Neuronal stem cell (in vitro differentiated cells): ENCODE measurements at places on chromosomes 3 and 15.
A peak's percentile ranks its signal among the peaks of the same experiment; 100 is the strongest.

- peak; percentile 94 for DNase-seq
These were observed at the start of gene EHD4 for GRCh38 chr15:41972253-41973242. EHD4 (minus strand) TSS chr15:41972557; CDS start chr15:41972494, 63 bp downstream.

- DNase-seq, result no peak
These were observed 286.3 kb upstream of the THRB start for GRCh38 chr3:24780991-24781390.

GRCh38 chr3:52167240-52167639 is 13.0 kb upstream of the POC1A start:
- no peak for DNase-seq

GRCh38 chr3:85846940-85847339 is 888.2 kb downstream of the CADM2 start:
- no peak for DNase-seq

GRCh38 chr3:195767792-195768191 is 43.9 kb downstream of the MUC4 start:
- DNase-seq, result no peak

GRCh38 chr15:57665939-57666338 is 40.6 kb upstream of the POLR2M start:
- DNase-seq, result no peak

DNA sequence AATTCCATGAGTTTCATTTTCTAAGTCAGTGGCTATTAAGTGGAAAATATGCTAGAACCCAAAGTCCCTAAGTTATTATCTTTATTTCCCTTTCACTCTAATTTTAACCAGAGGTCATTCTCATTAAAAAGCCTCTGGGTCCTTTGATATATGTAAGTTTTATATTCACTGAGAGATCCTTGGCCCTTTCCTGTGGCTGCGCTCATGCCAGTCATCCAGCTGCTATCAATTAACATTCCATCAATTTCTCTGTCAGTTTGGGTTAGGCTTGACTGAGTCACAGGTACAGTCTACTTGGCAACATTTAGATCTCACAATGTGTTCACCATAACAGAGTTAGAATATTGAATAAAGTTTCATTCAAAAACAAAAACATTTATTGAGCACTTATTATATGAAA is 58.0 kb upstream of the FBN1 start:
- DNase-seq, result no peak
